ENCODE measurements at places on chromosomes 3 and 15.

DNA sequence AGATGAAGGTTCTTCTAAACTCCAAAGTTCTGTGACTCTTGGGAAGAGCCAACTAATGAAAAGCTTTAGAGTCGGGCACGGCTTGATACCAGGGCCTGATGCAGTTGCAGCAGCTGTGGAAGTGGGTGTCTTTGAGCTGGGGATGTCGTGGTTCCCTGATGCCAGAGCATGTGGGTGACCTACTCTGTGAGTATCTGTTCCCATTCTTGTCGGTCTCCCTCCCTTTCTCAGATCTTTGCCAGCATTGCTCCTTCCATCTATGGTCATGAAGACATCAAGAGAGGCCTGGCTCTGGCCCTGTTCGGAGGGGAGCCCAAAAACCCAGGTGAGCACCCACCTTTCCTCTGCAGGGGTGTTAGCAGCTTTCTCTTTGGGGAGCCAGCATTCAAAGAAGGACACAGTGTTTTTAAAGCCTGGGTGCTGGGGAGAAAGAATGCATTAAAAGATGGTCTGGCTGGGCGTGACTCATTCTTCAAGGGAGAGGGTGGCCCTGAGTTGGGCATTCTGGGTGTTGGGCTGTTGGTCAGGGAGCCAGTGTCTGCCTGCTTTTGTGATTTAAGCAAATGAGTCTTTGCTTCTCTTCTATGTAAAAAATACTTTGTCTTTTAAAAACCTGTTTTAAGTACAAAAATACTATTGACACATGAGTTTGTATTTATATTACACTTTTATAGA lies 13.2 kb upstream of the PODXL2 start:
- DNase-seq: no peak

GRCh38 chr3:105515372-105515771 lies 148.7 kb downstream of the ALCAM start:
- DNase-seq: no peak

DNA sequence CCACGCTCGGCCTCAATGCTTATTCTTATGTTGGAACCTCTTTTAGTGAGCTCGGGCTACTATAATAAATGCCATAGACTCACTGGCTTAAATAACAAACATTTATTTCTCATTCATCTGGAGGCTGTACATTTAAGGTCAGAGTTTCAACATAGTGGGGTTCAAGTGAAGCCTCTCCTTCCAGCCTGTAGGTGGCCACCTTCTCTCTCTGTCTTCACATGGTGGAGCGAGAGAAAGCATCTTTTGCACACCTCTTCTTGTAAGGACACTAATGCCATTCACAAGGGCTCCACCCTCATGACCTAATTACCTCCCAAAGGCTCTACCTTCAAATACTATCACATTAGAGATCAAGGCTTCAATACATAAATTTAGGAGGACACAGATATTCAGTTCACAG lies 520.3 kb upstream of the EPHA6 start:
- no peak for DNase-seq

- no peak for DNase-seq
Observed at GRCh38 chr3:179853176-179853575, 183.6 kb downstream of the PEX5L start.

DNA sequence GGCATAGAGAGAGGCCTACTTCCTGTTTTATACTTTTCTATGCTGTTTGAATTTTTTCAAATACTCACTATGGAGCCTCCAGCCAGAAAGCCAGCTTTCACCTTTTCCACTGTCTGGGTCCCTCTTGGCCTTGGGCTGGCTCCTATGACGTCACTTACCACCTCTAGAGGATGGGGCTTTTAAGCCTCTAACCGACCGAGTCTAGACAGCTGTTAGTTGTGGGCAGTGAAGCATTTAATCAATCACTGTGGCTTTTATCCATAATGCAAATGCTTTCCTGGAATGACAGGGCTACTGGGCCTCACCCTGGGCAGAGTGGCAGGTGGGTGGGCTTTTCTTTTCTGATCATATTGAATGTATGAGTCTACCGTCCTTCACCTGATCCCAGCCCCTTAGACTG lies 61.9 kb downstream of the LRRK1 start:
- no peak for DNase-seq

GRCh38 chr3:124431331-124431994 lies 298.8 kb upstream of the UMPS start:
- DNase-seq: no peak

GRCh38 chr3:100068826-100069225 lies 45.5 kb downstream of the FILIP1L start:
- DNase-seq: no peak

DNA sequence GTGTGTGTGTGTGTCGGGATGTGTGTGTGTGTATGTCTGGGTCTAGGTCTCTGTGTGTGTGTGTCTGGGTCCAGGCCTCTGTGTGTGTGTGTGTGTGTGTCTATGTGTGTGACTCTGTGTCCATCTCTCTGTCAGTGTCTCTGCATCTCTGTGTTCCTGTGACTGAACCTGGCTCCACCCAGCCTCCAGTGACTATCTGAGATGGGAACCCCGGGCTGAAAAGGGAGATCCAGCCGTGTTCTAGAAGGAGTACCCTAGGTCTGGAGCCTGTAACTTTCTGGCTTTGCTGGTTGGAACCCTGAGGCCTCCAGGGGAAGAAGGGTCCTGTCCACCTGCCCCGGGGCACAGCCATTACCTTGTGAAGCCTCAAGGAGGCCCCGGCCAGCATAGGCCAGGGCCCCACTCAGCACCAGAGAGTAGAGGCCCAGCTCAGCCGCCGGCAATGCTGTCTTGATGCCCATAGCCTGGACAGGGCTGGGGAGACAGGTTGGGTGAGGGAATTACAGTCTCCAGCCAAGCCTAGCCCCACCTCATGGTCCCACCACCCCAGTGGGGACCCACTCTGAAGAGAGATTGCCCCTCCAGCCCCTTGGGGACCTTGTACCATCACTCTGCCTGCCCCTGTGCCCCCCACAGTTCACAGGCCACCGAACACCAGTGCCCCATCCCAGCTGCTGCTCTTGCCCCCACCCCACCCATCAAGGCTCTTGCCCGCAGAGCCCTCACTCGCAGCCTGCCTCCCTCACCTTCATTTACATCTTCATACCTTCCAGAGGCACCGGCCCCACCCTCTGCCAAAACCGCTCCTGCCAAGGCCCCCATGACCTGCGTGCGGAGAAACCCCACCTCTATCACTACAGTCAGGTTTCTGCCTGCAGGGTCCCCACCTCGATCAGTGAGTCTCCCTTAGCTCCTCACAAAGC lies 2.0 kb downstream of the HHATL start:
- no peak for DNase-seq

DNA sequence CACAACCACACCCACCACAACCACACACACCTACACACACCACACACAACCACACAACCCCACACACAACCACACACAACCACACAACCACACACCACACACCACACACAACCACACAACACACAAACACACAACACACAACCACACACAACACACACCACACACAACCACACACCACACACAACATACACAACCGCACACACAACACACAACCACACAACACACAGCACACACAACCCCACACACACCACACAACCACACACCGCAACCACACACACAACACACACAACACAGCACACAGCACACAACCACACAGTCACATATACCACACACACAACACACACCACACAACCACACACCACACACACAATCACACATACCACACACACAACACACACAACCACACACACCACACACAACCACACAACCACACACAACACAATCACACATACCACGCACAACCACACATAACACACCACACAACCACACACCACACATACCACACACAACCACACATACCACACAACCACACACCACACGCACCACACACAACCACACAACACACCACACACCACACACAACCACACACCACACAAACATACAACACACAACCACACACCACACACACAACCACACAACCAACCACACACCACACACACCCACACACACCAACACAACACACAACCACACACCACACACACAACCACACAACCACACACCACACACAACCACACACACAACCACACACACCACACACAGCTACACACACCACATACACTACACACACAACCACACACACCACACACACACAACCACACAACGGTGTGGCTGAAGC lies 23.7 kb downstream of the CPN2 start:
- DNase-seq: no peak

- DNase-seq: no peak
Observed at GRCh38 chr3:138082085-138082991, 33.1 kb downstream of the DZIP1L start.

- DNase-seq: no peak
Observed at GRCh38 chr3:146577662-146578061, 27.5 kb downstream of the PLSCR5 start.

- no peak for DNase-seq
Observed at GRCh38 chr3:150483226-150483625, 63.1 kb downstream of the SERP1 start.

- DNase-seq: no peak
Observed at GRCh38 chr3:155254445-155254844, 39.0 kb downstream of the STRIT1 start.

- DNase-seq: no peak
Observed at GRCh38 chr3:197495499-197495898, 60.3 kb downstream of the BDH1 start.

GRCh38 chr3:112304611-112305010 lies 10.6 kb upstream of the SLC9C1 start:
- no peak for DNase-seq

DNA sequence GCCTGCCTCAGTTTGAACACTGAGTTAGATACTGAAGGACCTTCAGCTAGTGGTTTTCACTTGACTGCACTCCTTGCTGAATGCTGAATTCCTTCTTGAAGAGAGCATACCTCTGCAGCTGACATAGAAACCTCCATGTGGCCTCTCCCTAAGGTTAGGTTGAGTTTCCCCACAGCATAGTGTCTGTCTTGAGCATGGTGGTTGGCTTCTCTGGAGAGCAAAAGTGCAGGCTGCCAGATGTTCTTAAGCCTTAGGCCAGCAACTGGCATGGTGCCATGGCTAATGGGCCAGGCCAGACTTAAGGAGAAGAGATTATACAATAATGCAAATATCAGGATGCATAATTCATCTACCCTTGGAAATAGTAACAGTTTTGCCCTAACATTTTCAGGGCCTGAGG lies 545.6 kb upstream of the ZNF385D start:
- no peak for DNase-seq

DNA sequence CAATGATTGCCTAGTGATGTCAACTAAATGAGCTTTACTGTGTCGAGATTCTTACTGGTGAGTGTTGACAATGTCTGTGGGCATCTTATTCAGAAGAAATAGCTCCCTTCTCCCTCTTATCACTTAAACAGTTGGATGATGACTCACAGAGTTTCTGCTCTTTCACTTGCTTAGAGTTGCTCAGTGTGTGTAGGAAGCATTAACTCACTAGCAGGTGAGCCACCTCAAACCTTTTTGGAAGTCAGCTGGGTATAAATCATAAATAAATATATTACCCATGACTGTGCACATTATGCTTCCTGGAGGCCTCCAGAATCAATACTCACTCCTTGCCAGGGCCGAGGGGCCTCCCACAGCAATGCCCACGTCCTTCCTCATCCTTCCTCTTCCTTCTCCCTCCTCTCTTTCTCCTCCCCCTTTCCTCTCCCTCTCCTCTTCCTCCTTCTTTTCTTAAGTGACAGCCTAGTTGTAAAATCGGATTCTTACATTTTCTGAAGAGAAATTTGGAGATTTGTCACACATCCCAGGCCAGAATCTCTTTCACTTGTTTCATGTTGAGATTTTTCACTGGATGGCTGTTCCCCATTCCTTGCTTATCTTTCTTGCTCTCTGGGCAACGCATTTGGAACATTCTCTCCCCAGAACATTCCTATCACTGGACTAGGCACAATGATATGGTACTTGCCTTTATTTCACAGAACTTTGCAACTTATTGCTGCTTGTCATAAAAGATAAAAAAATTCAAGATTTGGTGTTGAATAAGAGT lies 17.5 kb downstream of the SHC4 start:
- DNase-seq: peak; percentile 8

- peak; percentile 65 for DNase-seq
Observed at GRCh38 chr3:123143669-123144411, 57.9 kb upstream of the SEC22A start.

Measured in caudate nucleus (tissue), 63 donors.